ENCODE measurements at places on chromosomes 11 and 22. TPM values are rescaled to one million over a fixed set of nuclear protein-coding genes. Genes with fewer than 3 reads are reported as not detected.

Gene AIFM3
- 0.65 TPM for total RNA-seq

DNA sequence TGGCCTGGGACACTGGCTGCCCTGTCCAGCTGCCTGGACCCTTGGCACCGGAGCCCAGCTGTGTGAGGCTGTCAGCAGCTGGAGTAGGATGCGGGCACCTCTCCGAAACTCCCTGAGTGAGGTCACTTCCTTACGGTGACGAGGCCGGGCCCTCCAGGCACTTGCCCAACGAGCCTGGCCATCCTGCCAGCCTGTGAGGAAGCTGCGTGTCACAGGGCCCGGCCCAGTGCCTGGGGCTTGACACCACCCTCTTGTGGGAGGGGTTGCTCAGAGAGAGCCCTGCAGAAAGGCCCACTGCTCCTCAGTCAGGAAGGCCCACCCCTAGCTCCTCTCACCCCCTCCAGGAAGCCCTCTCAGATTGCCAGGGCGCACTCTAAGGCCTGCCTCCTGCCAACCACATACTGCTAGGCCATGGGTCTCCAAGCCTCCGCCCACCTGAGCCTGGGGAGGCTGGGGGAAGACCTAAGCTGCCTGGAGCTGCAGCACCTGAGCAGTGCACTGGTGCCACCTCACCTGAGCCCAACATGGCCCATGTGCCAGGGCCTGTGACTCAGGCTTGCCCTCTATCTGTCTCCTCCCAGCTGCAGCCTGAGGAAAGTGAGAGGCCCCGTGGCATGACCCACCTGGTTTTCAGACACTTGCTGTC lies 4.3 kb upstream of the PHLDA2 start:
- DNase-seq: no peak

Gene C1QTNF5
- 0.87 TPM for total RNA-seq

Gene NRIP3
- total RNA-seq: 14.5 TPM

DNA sequence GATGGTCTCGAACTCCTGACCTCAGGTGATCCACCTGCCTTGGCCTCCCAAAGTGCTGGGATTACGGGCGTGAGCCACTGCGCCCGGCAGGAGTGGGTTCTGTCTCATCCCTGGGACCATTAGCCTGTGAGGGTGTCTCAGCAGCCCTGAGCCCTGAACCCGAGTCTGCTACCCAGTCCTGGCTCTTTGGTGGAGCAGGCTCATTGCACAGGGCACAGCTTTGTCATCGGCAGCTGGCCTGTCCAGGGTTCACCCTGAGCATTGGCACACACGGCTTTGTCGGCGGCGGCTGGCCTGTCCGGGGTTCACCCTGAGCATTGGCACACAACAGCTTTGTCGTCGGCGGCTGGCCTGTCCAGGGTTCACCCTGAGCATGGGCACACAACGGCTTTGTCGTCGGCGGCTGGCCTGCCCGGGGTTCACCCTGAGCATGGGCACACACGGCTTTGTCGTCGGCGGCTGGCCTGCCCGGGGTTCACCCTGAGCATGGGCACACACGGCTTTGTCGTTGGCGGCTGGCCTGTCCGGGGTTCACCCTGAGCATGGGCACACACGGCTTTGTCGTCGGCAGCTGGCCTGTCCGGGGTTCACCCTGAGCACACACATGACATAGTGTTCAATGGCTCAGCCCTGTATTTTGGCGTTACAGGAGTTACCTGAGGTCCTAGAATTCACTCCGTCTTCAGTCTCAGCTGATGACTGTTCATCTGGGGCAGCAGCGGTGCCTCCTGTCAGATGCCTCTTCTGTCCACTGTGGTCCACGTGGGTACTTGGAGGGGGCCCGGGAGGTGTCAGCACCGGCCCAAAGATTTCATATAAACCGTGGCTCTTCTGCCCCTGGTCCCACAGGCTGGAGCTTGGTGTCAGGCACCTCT lies 1082.5 kb downstream of the BRD1 start:
- DNase-seq: no peak

Gene PNPLA5
- not detected for total RNA-seq

DNA sequence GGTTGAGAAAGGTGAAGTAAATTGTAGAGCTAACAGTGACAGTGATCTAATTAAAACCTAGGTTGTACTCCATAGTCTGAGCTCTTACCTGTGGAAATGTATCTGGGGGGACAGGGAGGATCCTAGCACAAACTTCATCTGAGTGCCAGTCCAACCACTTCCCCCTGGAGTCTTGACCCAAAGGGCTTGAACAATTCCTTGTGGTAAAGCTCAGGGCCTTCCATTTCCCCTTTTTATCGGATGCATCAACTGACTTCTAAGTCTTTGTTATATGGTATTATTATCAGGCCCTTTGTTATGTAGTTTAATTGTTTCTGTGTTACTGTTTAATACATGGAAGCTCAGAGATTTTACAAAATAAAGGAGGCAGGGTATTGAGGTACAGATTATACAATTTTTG lies 140.2 kb upstream of the SESN3 start:
- no peak for DNase-seq

DNA sequence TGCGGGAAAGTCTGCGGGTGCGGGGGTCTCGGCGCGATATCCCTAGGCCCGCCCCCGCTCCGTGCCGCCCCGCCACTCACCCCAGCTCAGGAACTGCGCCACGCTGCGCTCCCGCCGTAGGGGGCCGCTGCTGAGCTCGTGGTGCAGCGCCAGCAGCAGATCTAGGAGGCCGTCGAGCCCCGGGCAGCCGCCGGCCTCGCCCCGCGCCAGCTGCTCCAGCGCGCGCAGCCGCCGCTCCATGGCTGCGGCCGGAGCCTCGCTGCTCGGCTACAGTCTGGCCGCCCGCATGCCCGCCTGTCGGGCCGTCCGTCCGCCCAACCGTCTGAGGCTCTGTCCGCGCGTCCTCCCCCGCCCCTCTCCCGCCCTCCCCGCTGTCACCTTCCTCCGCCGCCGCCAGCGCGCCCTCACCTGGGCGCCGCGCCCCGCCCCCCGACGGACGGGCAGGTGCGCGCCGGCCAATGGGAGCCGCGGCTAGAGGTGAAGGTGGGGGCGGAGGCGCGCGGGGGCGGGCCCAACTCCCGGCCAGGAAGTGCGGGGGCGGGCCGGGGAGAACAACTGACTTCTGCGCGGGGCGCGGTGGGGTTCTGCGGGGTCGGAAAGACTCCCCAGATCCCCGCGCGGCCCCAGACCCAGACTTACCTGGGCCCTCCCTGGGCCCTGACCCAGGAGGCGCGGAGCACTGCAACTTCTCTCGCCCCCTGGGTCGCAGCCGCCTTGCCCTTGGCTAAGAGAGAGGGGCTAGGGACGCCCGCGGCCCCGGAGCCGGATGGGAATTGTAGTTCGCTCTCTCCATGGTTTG lies at the start of gene CDC42BPG:
CDC42BPG (minus strand) TSS at position 324 of the 799 bp plus-strand sequence; CDS start at position 240, 84 bp downstream.
- no peak for DNase-seq

Gene LRRC32
- 0.29 TPM for total RNA-seq

Gene PGA5
- total RNA-seq: not detected

DNA sequence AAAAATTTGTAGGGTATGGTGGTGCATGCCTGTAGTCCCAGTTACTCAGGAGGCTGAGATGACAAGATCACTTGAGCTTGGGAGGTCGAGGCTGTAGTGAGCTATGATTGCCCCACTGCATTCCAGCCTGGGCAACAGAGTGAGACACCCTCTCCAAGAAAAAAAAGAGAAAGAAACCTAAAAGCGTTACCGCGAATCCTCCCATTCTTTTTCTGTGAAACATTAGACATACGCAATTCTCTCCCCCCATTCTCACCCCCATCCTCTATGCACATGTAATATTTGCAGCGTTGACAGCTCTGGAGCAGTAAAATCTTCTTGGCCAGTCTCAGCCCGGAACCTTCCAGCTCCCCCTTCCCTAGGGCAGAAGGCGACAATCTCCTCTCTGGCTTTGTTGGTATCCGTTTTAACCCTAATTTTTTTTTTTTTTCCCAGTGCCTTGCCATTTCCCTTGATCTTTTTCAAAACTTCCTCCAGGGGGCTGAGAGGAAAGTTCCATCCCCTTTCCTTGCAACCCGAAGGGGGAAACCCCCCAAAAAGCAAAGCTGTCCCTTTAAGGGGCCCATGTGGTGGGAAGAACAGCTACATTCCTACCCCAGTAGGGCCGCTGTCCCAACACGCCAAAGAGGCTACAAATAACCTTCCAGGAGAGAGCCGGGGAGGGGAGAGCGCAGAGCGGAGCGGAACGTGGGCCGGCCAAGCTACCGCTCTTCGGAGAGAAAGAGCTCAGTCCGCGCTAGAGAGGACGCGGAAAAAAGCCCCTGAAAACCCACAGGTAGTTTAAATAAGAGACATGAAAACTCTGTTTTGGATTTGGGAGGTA lies 1.9 kb downstream of the LRP4 start:
- no peak for DNase-seq

- no peak for DNase-seq
These were observed 29.1 kb upstream of the CACNG2 start for GRCh38 chr22:36732609-36733008.

Data from epithelial cell of proximal tubule (primary cell).